ENCODE measurements at places on chromosomes 11 and 22. TPM values are rescaled to one million over a fixed set of nuclear protein-coding genes. Genes with fewer than 3 reads are reported as not detected.

The CDC45 gene
- 4.0 TPM for total RNA-seq

The MS4A15 gene
- not detected for total RNA-seq

The SPDYC gene
- total RNA-seq, result not detected

The ADORA2A gene
- 3.6 TPM for total RNA-seq

The OR52A1 gene
- total RNA-seq, result not detected

The SCT gene
- not detected for total RNA-seq

The PIWIL4 gene
- total RNA-seq, result 6.9 TPM

DNA sequence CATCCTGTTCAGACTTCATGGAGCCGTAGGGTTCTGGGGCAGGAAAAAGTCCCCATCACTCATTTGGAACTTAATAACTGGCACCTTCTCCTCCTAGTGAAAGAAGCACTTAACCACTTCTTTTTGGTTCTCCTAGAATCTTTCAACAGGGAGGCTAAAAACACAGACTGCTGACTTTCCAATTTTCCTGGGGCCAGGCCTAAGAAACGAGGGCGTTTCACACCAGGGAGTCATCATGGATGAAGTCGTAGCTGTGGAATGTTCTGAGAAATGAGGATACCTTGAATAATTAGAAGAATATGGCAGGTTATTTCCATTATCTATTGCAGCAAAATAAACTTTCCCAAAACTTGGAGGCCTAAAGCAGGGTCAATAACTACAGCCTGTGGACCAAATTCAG lies 26.0 kb upstream of the API5 start:
- no peak for DNase-seq

DNA sequence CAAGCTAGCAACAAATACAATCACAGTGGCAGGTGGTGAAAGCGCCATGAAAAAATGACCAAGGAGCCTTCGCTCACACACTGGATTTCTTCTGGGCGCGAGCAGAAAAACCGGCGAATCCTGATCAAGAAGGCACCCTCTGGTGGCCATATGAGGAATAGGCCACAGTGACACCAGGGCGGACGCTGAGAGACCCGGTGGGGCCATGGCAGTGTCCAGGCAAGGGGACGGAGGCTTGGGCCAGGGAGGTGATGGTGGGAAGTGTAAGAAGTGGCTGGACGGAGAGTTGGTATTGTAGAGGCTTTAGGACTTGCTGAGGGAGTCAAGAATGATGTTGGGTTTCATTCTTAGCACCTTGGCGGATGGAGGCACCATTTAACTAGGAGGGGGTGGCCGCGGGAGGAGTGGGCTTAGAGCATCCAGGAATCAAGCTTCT lies 16.9 kb upstream of the RAC2 start:
- no peak for DNase-seq

DNA sequence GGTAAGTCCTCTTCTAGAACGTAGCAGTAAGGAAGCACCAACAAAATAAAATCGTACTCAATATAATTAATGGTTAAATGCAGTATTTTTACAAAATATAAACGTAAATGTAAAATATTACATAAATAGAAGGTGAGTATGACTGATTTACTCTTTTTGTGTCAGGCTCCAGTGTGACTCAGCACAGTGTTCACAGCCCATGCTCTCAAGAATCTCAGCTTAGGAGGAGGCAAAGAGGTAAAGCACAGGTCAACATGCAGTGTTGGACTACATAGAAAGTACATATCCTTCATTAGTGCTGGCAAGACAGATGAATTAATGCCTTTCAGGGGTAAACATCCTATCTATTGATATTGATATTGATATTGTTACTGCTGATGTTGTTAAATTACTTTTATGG lies 2050.6 kb upstream of the RAG2 start:
- DNase-seq, result no peak

- DNase-seq, result no peak
Measured at GRCh38 chr22:44191036-44191454, 10.3 kb downstream of the PARVG start.

GRCh38 chr11:28460348-28460747 lies 352.2 kb downstream of the METTL15 start:
- DNase-seq, result no peak

DNA sequence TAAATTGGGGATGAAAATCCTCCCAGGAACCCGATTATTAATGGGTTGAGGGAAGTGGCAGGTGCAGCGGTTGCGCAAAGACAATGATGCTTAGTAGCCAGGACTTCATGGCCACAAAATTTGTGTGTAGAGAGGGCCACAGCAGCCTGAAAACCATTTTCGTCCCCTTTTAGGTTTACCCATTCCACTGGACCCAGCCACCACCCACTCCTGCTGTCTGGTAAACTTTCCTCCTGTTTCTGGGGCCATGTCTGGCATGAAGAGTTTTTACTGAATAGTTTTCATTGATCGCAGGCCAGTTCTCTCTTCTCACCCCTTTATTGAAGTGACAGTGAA lies 69.5 kb upstream of the SYT13 start:
- DNase-seq, result no peak
